ENCODE measurements at places on chromosomes 5 and 9.

DNA sequence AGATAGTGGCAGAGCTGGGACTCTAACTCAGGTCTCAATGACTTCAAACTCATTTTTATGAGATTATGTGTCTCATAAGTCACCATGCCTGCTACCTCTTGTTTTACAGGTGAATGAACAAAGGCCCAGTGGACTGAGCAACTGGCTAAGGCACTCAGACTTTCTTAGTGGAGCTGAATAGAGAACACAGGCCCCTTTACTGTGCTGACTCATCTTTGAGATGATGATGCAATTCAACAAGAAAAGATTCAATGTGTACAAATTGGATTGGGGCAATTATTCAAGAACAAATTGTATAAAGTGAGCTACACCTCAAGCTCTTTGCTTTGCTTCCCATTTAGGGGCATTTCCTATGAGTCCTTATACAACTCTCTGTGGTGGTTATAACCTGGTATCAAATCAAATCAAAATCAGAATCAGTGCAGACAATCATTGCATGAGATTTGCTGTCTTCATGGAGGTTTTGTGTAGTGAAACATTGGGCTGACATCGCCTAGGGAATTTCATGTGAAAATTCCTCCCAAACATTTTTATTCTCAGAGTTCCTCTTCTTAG lies 84.3 kb upstream of the PPP2R2B start:
- DNase-seq = peak; percentile 37

DNA sequence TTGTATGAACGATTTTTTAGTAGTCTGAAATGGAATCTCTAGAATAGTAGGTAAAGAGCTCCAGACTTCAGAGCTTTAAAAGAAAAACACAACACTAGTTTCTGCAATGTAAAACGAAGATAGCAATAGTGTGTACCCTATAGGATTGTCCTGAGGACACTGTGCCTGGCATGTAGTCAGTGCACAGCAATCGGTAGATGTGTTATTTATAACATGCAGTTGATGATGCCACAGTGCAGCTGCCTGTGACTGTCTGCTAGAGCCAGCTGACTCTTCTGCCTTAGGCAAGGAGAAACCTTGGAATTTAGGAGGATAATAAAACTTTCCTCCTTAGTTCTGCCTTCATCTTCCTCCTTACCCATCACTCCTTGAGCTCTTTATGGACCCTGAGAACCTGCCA lies 27.7 kb upstream of the TMOD1 start:
- no peak for DNase-seq

- no peak for DNase-seq
Measured at GRCh38 chr5:118937393-118938061, 50.8 kb downstream of the DTWD2 start.

- no peak for DNase-seq
Measured at GRCh38 chr5:133895979-133896845, 72.2 kb downstream of the C5orf15 start.

- no peak for DNase-seq
Measured at GRCh38 chr5:91243852-91244251, 139.3 kb downstream of the ARRDC3 start.

- no peak for DNase-seq
Measured at GRCh38 chr5:75519761-75520160, 8.1 kb downstream of the POLK start.

GRCh38 chr5:72206160-72206559 lies 98.9 kb downstream of the MAP1B start:
- DNase-seq = no peak

GRCh38 chr5:89213573-89213972 lies 330.6 kb upstream of the MEF2C start:
- peak; percentile 31 for DNase-seq

DNA sequence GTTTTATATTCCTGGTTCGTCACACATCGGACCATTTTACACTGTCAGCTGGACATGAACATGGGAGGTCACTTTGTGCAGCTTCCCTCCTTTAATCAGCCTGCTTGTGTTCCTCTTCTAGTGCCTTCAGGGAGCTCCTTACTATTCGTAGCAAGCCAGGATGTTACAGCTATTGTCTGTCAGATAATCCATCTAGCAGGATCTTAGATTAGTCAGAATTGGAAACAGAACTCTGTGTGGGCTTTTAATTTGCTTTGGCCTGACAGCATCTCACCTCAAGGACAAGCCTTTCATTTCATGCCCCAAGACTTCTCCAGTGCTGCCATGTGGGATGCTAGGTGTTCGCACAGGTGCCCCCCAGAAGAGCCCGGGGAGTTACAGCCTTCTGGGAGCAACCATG lies 30.2 kb upstream of the EPB41L4B start:
- DNase-seq = no peak

DNA sequence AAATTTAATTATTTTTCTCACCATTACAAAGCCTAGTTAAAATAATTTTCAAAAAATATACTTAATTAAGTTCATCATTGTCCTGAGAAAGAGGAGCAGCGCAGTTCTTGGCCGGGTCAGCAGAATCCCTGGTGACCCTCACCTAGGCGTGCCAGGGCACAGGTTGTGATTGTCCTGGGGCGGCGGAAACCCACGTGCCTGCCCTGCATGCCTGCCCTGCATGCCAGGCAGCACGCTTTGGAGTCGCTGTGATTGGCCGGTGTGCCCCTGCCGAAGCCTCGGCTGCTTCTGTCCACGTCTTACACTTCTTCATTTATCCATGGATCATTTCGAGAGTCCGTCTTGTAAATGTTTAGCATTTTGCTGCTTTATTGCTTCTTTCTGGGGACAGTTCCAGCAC lies 25.6 kb downstream of the SLC12A2 start:
- DNase-seq = no peak

DNA sequence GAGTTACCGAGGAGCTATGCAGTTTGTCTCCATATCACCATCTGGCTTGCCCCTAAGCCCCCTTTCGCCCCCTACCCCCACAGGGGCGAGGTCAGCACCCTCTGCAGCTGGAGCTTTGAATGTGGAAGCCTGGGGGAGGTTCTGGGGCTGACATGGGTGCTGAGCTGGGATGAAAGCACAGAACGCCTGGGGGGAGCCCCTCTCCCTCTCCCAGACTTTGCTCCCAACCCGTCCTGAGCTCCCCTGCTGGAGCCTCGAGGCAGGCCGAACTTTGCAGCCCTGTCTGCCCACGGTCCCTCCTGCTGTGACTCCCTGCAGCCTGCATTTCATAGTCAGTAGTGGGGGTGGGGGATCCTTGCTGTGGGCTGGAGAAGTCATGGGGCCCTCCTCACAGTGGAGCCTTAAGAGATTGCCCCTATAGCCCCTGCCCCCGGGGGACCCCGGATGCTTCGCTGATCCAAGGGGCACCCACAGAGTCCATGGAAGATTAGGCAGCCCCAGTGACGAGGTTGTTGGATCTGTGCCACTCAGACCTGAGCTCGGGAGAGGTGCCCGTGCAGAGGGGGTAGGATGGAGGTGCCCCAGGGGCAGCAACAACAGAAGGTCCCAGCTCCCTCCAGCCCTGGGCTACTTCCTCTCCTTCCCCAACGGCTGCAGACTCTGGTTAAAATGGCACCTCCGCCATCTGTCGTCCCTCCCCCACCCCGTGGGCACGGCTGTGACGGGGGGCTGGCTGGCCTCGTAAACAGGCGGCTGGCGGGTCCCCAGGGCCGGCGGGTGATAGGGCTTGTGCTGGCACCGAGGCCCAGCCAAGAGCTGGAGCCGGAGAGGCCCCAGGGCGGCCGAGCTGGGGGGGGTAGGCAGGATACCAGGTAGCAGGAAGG lies 162.0 kb downstream of the C9orf50 start:
- no peak for DNase-seq

- DNase-seq = no peak
Measured at GRCh38 chr5:67154556-67155206, 41.9 kb downstream of the CD180 start.

- DNase-seq = no peak
Measured at GRCh38 chr5:16525651-16526050, 60.1 kb upstream of the ZNF622 start.

GRCh38 chr9:27437652-27438373 lies 86.3 kb upstream of the IFNK start:
- no peak for DNase-seq

- DNase-seq = no peak
Measured at GRCh38 chr5:17252543-17252942, 35.1 kb downstream of the BASP1 start.

DNA sequence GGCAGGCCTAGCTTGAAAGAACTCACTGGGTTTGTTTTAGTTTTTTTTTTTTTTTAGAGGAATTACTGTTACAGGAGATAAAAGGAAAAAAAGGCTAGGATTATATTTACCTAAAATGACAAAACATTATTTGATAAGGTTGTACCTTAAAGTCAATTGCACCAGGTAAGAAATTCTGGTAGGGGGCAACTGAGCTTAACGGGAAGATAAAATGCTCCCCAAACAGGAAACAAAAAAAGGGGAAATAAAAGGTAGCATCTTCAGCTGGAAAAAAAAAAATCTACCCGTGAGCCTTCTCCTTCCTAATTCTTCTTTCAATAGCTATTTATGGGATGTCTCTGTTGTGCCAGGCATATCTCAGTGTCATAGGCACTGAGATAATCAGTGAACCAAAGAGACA lies 164.5 kb downstream of the PIK3R1 start:
- DNase-seq = no peak

DNA sequence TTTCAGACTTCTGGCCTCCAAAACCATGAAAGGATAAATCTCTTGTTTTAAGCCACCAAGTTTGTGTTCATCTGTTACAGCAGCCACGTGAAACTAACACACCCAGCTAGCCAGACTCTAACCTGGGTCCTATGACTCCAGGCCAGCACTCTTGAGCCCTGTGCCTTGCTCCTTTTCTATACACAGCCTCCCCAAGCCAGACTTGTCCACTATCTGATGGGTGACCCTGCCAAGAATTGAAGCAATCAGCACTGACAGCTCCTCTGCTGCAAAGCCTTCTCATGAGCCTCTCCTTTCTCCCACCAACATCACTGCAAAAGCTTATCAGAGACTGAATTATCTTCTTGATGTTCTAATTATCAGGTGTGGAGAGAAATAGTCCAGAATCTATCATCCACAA lies 41.4 kb downstream of the SIL1 start:
- DNase-seq = no peak

GRCh38 chr9:35728041-35728971 lies 3.7 kb downstream of the TLN1 start:
- peak; percentile 83 for DNase-seq

DNA sequence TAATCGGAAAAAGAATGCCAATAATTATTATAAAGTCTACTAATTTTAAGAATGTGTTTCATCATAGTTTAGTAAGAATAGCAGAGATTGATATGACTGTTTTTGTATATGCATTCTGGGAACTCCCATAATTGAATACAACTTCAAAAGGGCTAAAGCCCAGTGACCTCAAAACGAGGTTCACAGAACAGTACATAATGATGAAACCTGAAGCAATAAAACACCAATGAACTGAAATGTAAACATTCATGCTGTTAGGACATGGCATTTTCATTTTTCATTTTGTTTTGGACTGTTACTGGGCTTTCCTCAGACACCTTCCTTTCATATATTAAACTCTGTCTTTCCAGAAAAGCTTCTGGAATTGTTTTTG lies 684 bp upstream of the JMY start:
- no peak for DNase-seq

DNA sequence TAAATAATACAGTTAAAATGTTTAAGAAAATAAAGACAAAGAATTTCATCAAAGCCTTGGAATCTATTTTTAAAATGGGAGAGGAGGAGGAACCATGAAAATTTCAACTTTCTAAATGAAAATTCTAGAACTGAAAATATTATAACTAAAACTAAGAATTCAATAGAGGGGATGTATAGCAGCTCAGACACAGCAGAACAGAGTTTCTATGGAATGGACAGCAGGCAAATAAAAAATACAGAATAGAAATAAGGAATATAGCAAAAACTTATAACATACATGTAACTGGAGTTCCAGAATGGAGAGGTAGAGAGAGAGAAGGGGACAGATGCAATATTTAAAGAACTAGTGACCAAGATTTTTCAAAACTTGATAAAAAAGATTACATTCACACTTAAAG lies 1.4 kb upstream of the RANBP17 start:
- DNase-seq = no peak

DNA sequence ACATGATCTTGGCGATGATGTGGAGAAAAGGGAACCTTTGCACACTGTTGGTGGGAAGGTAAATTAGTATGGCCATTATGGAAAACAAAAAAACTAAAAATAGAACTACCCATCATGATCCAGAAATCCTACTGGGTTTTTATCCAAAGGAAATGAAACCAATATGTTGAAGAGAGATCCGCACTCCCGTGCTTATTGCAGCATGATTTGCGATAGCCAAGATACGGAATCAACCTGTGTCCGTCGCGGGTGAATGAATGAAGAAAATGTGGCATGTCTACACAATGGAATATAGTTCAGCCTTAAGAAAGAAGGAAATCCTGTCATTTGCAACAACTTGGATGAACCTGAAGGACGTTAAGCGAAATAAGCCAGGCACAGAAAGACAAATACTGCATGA lies 84.5 kb downstream of the TTLL11 start:
- no peak for DNase-seq

DNA sequence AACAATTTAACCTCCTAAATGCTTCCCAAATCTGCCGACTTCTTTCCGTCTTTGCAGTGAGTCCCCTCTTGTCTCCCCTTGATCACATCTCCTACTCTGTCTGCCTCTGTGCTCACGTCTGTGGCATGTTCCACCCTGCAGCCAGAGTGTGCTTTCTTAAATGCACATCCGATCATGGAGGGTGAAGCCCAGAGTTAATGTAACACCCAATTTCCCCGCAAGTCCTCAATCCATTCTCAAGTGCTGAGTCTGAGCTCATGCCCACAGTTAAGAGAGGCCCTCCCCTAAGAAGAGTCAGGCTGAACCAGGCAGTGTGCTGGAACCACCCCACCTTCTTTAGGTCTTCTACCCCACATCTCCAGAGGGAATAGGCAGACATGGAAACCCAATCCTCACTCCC lies 164.8 kb downstream of the EPB41L4A start:
- DNase-seq = no peak

- DNase-seq = no peak
Measured at GRCh38 chr9:2742214-2742613, 24.9 kb downstream of the KCNV2 start.

DNA sequence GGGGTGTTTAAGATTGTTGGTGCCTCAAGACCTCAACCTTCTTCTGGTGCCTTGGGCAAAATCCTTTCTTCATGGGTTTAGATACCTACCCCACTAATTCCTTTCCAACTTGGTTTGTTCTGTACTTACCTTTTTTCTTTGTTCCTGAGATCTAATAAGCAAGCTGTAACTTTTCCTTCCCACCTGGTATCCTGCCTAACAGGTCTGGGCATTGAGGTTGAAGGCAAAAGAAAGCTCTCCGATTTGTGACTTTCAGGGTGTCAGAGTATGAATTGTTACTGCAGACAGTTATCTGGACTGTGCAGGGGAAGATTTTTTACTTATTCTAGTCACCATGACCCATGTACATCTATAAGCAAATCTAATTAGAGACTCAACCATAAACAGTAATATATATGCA lies 162.6 kb upstream of the DMRT1 start:
- no peak for DNase-seq

GRCh38 chr5:52727576-52727975 lies 60.1 kb upstream of the ITGA1 start:
- peak; percentile 76 for DNase-seq

DNA sequence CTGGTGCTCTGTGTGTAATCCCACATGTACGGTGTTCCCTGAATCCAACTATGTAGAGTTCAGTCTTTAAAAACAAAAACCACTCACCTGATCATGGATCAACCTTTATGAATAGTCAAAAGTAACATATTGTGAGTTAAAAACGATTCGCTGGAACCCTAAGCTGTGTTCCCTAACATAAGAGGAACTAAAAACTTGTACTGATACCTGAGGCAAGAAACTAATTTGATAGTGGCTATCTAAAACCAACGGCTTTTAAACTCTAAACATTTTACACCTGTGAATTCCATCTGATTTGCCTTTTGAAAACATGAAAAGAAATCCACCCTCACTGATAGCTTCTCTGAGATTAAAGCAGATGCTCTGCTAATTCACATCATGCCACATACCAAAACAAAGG lies 101.5 kb downstream of the DEPDC1B start:
- no peak for DNase-seq
